ENCODE measurements at places on chromosomes 13 and 19.

GRCh38 chr19:44925114-44925891, 10.9 kb downstream of the APOC1 start:
- peak; percentile 43 for DNase-seq

- no peak for DNase-seq
Measured at GRCh38 chr19:6007866-6008265, 29.9 kb upstream of the RANBP3 start.

- DNase-seq = peak; percentile 59
Measured at GRCh38 chr13:42893214-42893671, 98.8 kb downstream of the EPSTI1 start.

DNA sequence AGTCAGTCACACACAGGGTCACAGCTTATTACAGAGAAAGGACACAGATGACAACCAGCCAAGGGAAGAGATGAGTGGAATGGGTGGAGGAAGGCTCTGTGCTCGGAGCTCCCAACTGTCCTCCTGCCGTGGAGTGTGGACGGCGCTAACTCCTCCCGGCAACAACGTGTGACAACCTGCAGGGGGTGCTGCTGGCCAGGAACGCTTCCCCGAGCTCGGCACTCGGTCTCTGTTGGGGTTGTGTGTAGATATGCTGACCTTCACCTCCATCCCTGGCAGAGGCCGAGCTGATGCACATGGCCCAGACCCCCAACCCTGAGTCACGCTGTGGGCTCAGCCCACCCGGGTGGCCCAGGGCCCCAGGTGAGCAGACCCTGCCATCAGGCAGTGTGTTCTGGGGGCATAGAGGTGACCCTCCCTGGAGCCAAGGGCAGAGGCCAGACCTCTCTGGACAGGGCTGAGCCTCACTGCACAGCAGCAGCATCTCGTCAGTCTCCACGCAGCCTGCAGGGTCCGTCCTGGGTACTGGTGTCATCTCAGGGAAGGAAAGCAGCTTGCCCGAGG, 14.1 kb downstream of the ZNF444 start:
- DNase-seq = no peak

- peak; percentile 81 for DNase-seq
Measured at GRCh38 chr19:35545855-35546381, 492 bp downstream of the TMEM147 start.

- peak; percentile 97 for DNase-seq
Measured at GRCh38 chr19:56315077-56315828, 614 bp upstream of the ZSCAN5A start.

DNA sequence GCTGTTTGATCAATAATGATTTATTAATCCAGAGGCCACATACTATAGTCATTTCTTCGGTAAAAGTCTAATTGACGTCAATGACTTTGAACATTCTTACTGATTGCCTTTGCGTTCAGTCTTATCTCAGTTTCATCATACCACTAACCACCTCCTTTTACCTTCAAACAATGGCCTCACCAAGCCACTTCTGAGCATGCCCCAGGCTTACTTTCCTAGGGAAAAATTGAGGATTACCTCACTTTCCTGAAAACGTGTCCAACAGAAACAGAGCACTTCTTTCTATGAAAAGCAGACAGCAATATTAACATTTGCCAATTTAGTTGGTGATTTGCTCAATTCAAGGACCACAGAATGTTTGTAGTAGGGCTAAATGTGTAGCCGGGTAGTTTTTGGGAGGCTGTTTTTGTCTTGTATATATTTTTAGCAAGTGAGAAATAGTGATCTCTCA, 157.6 kb downstream of the KLF5 start:
- DNase-seq = peak; percentile 52
